Left hindlimb (tissue), 1 donor: ENCODE measurements at places on chromosomes 12 and 14.
A peak's percentile ranks its signal among the peaks of the same experiment; 100 is the strongest.

DNA sequence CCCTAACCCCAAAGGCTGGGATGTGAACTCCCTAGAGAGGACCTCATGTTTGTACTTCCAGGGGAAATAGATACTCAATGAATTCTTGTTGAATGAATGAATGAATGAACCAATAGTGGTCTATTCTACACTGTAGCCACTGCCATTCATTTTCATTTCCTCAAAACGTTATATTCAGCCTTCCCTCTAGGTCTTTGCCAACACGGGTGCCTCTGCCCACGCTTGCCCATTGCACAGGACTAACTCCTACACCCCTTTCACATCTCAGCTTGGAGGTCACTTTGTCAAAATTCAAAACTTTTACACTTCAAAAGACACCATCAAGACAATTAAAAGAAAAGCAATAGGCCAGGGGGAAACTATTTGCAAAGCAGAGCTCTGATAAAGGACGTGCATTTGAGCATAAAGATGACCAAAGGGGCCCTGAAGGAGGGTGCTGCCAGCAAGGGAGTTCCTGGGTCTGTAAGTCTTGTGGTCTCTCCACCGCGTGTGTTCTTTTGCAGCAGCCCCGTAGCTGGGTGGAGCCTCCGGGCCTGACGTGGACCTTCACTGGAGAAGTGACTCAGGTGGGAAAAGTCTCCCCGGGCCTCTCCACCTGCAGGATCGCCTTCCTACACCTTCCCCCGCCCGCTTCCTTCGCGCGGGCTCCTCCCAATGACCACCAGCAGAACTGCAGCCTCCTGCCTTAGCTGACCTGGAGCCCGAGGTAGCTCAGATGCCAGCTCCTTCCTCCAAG lies 31.5 kb downstream of the TMEM63C start:
- DNase-seq, result no peak

GRCh38 chr12:114063435-114063834 lies 97.3 kb upstream of the RBM19 start:
- DNase-seq, result no peak

DNA sequence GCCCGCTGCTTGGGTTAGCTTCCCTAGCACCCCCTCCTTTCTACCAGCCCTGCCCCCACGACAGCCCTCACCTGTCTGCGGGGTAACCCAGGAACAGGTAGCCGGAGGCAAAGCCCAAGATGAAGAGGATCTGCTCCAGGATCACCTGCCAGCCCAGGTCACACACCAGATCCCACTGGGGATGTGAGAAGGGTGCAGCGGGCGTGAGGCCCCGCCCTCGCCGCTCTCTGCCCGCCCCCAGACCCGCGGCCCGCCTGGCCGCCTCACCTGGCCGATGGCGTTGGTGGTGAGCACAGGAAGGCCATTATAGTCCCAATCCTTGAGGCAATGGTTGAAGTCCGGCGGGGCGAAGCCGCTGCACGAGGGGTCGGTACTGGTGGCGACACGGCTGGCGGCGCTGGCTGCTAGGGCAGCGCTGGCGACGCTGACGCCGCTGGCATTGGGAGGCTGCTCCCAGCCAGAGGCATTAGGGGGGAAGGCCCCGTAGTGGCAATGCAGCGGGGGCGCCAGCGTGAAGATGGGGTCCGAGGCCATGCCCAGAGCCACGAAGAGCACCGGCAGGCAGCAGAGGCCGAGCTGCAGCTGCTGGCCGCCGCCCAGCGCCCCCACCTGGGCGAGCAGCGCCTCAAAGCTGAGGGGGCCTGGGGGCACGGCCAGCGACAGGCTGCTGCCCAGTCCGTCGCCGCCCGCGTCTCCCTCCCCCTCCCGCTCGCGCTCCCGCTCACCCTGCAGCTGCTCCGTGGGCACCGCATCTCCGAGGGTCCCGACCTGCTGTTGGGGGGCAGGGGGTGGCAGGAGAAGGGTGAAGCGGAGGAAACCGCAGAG lies 794 bp downstream of the SLC22A17 start:
- peak; percentile 55 for DNase-seq

- no peak for DNase-seq
These were observed 276.2 kb downstream of the SSPN start for GRCh38 chr12:26471560-26471959.

DNA sequence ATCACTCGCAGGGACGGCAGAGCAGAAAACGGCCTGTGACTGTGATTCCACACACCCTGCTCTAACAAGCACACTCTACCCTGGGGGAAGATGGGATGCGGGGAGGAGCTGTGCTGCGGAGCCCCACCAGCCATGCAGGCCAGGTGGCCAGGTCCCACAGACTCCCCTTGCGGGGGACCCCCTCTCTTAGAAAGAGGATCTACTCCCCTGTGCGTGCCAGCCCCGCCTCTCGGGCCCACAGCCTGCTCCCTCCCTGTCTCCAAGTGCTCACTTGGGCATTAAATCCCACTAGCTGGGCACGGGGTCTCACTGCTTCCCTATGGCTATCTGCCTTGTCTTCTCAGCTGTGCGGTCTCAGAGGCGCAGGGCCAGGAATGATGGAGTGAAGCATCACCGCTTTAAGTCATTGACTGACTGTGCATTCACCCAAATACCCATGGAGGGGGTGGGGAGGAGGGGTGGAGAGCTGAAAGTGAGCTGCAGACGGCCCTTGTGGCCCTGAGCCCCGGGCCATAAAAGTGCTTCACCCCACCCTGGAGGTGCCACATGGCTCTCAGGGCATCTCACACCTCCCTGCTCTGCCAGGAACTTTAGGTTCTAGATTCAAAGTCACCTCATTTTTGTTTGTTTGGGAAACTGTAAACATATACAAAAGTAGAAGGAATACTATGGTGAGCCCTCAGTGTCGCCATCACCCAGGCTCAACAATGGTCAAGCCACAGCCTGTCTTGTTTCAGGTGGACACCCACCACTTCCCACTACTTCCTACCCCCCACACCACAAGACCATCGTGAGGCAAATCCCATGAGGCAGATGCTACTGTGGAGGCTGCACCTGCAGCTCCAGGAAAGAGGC lies 9.4 kb downstream of the STX2 start:
- DNase-seq, result no peak

GRCh38 chr12:25529738-25530137 lies 23.3 kb downstream of the LMNTD1 start:
- no peak for DNase-seq

- DNase-seq, result no peak
These were observed 29.7 kb downstream of the ZNF605 start for GRCh38 chr12:132926415-132926833.

DNA sequence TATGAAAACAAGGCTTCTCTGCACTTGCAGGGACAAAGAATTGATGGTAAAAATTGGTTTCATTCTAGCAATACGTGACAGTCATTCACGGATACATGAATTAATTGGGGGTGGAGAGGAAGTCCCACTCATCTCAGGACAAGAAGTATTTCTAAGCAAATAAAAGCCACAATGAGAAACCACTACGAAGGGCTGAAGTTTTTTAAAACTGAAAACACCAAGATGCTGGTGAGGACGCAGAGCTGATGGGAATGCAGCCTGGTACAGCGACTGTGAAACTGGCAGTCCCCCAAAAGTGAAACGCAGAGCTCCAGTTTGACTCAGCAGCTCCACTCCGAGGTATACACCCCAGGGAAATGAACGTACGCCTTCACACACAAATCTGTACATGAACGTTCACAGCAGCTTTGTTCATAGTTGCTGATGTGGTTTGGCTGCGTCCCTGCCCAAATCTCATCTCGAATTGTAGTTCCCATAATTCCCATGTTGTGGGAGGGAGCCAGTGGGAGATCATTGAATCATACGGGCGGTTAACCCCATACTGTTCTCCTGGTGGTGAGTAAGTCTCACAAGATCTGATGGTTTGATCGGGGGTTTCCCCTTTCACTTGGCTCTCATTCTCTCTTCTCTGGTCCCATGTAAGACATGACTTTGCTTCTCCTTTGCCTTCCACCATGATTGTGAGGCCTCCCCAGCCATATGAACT lies 89.0 kb downstream of the SCARB1 start:
- DNase-seq, result peak; percentile 72

- DNase-seq, result no peak
These were observed 17.6 kb upstream of the PEX5 start for GRCh38 chr12:7171854-7172253.
